Activated naive CD4-positive, alpha-beta T cell treated with anti-CD3 and anti-CD28 coated beads for 36 hours (primary cell): ENCODE measurements at places on chromosomes 16 and 17.

DNA sequence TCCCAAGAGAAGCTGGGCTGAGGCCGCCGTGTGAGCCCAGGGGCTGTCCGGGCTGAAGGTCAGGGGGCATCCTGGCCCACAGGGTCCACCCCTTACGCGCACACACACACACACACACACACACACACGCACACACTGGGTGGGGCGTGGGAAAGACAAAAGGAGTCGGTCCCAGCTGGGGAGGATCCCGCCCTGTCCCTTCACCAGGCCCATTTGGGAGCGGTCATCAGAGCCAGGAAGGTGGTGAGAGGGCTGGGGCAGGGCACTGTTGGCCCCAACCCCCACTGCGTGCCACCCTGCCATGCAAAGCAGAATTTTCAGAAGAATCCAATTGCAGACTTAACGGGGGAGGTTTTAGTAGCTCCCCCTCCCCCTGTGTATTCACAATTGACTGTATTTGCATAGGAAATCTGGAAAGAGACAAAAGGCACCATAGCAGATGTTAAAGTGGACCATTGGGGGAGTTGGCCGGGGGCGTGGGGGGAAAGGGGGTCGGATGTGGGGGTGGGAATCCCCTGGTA, 11.3 kb upstream of the CD300A start:
- no peak for DNase-seq

DNA sequence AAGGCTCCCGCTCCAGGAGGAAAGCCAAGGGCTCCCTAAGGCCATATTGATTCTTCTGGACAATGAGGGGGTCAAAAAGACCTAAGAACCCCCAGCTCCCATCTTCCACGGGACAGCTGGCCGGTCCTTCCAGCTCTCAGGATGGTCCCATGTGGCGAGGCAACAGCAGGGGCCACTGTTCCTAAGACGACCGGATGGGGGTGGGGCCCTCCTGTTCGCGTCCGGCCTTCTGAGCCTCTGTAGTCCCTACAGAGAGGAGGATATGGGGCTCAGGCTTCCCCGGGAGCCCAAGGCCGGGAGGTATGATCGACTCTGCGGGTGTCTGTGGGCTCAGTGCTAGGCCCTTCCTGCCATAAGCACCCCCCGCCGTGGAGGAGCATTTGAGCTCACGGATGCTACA, 6.0 kb upstream of the DCXR start:
- DNase-seq: no peak

DNA sequence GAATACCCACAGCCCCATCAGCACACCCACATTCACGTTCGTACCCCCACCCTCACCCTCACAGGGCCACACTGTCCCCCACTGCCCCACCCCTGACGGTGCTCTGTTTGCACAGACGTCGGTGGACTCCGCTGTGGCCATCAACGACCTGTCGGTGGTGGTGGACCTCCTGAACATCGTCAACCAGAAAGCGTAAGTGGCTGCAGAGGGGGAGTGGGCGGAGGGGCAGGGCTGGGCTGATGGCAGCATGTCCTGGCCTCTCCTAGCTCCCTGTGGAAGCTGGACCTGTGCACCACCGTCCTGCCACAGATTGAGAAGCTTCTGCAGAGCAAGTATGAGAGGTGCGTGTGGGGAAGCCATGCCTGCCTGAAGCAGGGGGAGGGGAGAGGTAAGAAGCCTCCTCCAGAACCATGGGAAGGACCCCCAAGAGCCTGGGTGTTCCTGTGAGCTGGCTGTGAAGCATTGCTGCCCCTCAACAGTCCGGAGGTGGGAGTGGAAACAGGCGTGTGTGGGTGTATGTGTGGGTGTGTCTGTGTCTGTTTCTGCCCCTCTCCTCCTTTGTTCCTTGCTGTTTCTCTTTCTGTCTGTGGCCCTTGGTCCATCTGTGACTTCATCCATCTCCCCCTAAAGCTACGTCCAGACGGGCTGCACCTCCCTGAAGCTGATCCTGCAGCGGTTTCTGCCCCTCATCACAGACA, 20.3 kb downstream of the KATNB1 start:
- no peak for DNase-seq

DNA sequence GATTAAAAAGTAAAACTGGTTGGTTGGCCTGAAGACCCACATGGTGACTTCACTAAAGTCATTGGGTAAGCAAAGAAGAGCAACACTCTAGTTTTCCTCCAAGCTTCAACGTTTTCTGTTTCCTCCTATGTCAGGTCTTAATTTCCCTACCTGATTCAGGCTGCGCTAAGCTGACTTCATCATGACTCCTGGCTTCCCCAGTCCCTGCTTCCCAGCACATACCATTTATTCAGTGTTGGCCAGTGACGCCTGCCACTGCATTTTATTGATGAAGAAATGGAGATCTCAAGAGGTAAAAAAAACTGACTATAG, 645.3 kb downstream of the WWOX start:
- no peak for DNase-seq

DNA sequence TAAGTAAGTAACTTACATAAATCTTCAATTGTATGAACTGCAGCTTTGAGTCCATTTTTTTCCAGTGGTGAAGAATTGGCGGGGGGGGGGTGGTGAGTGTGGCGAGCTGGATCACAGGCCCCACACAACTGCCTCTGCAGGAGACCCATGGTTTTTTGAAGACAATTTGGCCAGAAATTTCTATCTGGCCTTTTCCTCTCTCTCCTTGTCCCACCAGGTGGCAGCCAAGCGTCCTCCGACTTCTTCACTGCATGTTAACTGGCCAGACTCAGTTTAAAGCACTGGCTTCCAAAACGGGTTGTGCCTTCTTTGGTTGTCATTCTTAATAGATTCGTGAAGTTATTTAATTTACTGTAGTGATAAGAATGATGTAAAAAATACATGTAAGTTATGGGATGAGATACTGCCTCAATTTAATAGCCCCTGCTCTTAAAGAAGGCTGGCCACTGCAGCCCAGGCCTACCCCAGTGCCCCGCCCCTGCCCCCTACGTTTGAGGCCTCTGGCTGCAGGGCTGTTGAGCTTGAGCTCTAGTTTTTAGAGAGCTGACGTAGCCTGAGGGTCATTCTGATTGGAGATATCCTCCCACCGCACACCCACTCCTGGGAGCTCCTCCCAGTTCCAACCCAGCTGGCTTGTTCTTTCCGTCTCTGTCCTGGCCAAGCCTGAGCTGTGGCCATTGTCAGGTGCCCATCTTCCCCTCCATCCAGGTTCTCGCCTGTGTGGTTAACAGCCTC, 36.4 kb downstream of the AKAP1 start:
- DNase-seq: peak; percentile 33

DNA sequence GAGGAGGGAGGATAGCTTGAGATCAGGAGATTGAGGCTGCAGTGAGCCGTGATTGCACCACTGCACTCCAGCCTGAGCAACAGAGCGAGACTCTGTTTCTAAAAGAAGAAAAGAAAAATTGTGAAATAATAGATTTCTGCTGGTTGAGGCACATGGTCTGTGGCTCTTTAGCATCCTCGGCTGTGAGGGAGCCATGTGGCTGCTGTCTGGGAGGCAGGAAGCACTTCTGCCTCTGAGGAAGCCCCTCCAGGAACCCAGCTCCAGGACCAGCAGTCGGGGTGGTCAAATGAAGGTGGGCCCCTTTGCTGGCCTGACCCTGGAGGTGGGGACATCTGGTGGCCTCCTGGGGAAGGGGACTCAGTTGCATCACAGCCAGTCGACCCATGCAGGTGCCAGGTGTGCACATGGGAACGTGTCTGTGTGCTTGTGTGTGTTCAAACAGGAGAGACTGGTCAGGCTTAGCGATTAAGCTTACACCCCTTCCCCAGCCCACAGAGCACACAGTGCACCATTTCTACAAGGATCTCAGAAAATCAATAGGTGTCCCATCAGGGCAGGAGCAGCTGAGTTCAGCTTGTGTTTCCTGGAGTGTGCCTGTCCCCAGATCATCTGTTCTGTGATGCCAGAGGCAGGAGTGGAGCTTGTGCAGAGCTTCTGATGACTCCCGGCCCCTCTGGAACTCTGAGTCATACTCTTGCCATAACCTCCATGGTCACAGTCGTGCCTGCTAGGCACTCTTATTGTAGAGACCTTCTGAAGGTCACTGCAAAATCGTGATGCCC, 24.3 kb upstream of the MGAT5B start:
- no peak for DNase-seq

- no peak for DNase-seq
These were observed 49.0 kb upstream of the ACSM2B start for GRCh38 chr16:20624882-20625807.

DNA sequence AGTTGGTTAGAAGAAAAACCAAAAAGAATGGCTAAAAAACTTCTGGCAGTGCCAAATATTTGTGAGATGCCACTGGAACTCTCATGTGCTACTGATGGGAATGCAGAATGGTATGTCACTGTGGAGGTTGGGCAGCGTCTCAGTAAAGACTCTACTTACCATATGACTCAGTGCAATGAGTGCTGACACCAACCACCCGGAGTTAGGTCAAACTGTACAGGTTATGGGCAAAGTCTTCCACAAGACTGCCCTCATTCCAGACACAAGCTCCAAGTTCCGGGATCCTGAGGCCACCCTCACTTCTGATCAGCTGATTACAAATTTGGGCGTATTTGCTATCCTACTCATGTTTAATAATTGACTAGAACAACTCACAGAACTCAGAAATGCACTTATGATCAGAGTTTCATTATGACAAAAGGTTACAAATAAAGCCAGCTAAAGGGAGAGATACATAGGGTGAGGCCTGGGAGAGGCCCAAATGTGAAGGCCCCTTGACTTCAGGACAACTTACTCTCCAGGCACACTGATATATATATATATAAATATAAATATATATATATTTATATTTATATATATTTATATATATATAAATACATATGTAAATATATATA, 114.9 kb downstream of the TRIM37 start:
- DNase-seq: peak; percentile 8

GRCh38 chr16:64416216-64417005, 705.5 kb downstream of the CDH11 start:
- DNase-seq: no peak

DNA sequence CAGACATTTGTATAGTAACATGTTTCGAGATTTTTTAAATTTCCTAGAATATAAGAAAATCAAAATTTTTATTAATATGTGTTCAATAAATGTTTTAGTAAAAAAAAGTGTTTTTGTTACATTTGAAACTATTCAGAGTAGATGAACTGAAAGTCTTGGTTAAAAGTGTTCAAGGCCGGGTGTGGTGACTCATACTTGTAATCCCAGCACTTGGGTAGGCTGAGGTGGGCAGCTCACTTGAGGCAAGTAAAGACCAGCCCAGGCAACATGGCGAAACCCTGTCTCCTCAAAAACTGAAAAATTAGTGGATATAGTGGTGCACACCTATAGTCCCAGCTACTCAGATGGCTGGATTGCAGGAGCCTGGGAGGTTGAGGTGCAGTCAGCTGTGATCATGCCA, 16.8 kb upstream of the PHKG2 start:
- DNase-seq: no peak

- peak; percentile 65 for DNase-seq
These were observed 7.1 kb downstream of the HAS3 start for GRCh38 chr16:69112285-69113129.

DNA sequence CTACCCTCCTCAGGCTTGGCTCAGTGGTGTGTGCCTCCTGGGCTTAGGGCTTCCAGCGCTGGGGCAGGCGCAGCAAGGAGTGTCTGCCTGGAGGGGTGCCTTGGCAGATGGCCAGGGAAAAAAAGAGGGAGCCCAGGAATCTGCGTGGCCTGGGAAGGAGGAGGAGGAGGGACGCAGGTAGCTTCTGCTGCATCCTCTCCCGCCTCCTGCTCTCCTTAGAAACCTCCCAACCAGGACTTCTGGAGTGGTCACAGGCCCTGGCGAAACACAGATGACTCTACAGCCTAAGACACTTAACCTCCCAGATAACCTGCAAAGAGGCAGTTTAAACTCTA, 7.3 kb upstream of the BCAR1 start:
- DNase-seq: no peak

DNA sequence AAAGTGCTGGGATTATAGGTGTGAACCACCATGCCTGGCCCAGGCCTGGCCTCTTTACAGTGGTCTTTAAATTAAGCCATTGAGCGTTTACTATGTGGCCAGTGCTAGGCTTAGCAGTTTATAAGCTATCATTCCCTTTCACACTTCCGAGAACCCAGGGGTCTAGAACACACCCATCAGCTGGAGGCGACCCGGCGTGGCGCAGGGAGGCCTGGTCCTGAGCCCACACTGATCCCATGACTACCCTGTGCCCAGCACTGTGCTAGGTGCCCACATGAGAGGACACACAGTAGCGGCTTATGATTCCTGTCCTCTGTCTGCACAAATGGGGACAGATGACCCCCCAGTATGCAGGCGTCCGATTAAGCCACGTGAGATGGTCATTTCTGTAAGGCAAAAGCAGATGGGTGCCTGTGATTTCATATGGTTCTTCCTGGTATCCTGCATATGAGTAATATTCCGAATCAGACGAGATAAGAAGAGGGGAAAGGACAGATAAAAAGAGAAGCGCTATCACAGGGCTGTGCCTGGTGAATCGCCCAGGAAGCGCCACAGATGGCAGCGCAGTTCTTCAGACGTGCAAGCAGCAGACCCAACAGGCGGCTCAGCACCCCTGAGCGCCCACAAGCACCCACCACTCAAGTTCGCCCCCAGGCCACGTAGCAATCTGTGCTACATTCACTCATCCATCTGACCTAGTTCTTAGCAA, 5.3 kb downstream of the OSGIN1 start:
- DNase-seq: no peak

GRCh38 chr17:28706471-28707338, 5.0 kb downstream of the PROCA1 start:
- no peak for DNase-seq

DNA sequence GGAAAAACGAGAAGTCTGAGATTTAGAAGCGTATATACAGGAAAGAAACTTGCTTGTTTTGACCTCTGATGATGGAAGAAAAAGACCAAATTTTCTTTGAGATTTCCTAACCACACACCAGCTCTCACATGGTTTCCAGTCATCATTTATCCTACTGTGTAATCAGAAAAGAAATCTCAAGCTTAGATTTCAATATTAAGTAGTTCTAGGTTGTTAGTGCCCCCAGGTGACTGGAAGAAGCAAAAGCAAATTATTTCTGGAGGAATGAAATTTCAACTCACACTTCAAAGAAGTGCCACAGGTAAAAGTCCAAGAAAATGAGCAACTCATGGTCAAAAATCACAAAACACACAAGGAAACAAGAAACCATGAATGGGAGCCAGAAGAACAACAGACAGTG, 51.8 kb upstream of the KDM6B start:
- no peak for DNase-seq

DNA sequence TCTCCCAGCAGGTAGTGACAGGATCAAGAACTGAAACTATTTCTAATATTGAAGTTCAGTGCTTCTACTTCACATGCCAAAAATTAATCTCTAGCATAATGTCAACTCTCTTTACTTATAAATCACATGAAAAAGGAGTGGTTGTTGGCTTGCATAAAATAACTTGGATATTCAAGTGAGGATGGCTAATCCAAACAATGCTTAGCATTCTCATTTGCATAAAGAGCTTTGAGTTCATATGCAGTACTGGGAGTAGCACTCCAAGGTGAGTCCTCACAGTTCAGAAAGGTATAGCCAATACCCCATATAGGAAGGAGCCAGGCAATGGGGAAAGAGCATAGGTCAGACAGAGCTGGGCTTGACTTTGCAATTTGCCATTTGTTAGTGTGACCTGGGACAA, 149.3 kb downstream of the PCTP start:
- DNase-seq: no peak

- peak; percentile 86 for DNase-seq
These were observed 6.8 kb upstream of the MEAK7 start for GRCh38 chr16:84511180-84511800.

- DNase-seq: no peak
These were observed 103.8 kb downstream of the MARF1 start for GRCh38 chr16:15539197-15539596.

GRCh38 chr17:48647103-48647962, 21.2 kb upstream of the HOXB9 start:
- no peak for DNase-seq

- DNase-seq: peak; percentile 19
These were observed 2.0 kb upstream of the ABCC12 start for GRCh38 chr16:48157794-48158193.

GRCh38 chr17:8846768-8847211, 20.7 kb downstream of the PIK3R6 start:
- no peak for DNase-seq
